ENCODE measurements at places on chromosomes 11 and 22.

GRCh38 chr11:13229136-13229535 is 48.5 kb upstream of the BMAL1 start:
- DNase-seq: no peak

GRCh38 chr11:31636983-31637382 is 127.4 kb downstream of the ELP4 start:
- DNase-seq: no peak

DNA sequence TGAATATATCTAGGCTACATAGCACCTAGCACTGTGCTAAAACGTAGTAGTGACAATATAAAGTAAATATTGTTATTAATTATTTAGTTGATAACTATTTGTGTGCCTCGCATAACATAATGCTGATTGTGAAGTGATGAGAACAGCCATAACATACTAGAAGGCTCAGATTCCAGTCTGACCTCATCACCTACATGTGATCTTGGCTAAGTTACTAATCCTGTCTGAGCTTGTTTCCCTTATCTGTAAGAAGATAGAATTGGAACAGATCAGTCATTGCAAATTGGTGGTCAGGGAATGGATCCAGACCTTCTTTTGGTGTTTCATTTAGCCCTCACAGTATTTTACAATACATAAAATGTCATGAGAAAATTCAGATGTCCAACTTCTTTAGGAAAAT is 103.4 kb upstream of the SEZ6L start:
- no peak for DNase-seq

- no peak for DNase-seq
These were observed 83.7 kb downstream of the TRAF6 start for GRCh38 chr11:36426226-36426848.
